Activated naive CD8-positive, alpha-beta T cell treated with anti-CD3 and anti-CD28 coated beads for 36 hours (primary cell): ENCODE measurements at places on chromosomes 13 and 19. TPM values are rescaled to one million over a fixed set of nuclear protein-coding genes. Genes with fewer than 3 reads are reported as not detected.

GRCh38 chr13:50080203-50080910, 65.1 kb downstream of the KCNRG start:
- H3K27ac ChIP-seq = peak overlapping the region; percentile 100
- DNase-seq = peak; percentile 14
- H3K27me3 ChIP-seq = peaks cover 51% of the 10 kb centered on the region
- peaks cover 29% of the 10 kb centered on the region for H3K4me1 ChIP-seq

The ATP12A gene
- total RNA-seq = 0.66 TPM

- no peaks in the 10 kb centered on the region for H3K4me1 ChIP-seq
- no peak for DNase-seq
- no peaks in the 10 kb centered on the region for H3K27me3 ChIP-seq
- no peak overlapping the region for H3K27ac ChIP-seq
- H3K4me3 ChIP-seq = no peak overlapping the region
- no peaks in the 10 kb centered on the region for H3K36me3 ChIP-seq
Observed at GRCh38 chr13:98717256-98717655, 35.2 kb downstream of the SLC15A1 start.

DNA sequence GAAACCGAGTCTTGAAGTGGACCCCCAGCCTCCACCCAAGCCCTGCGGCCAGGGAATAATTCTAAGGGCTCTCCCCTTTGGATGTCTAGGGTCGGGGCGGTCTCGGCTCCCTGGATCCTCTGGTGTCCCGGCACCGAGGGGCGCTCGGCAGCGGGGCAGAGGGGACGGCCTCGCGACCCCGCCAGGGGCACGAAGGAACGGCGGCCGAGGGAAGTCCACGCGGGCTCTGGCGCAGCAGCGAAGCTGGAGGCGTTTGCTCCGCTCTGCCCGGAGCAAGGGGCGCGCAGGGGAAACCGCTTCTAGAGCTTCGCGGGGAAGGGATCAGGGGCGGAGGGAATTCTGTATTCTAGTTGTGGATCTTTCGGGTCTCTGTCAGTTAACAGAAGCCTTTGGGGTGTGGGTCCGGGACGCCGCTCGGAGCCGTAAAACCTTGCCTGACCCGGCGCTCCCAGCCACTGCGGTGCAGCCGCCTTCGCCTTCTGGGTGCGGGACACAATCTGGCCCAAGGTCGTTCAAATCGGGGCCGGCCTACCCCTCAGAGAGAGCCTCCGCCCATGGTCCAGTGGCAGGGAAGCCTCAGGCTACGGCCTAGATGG, 118.2 kb downstream of the KCNRG start:
- H3K4me1 ChIP-seq = peaks cover 33% of the 10 kb centered on the region
- H3K36me3 ChIP-seq = peaks cover 5% of the 10 kb centered on the region
- peaks cover 81% of the 10 kb centered on the region for H3K27me3 ChIP-seq
- DNase-seq = no peak
- H3K4me3 ChIP-seq = no peak overlapping the region

DNA sequence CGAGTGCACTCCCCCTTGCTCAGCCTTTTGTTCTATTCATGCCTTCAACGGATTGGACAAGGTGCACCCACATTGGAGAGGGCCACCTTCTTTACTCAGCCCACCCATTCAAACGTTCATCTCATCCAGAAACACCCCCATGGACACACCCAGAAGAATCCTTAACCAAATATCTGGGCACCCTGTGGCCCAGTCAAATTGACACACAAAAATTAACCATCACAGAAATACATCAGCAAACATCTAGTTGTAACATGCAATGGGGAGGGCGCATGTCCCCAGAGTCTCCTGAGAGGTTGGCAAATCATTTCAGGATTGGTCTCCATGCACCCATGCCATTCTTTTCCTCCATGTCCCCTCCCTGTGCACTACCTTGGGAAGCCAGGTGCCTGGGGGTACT, 167.1 kb downstream of the ZNF536 start:
- no peaks in the 10 kb centered on the region for H3K4me1 ChIP-seq
- no peak overlapping the region for H3K4me3 ChIP-seq
- H3K27ac ChIP-seq = no peak overlapping the region
- no peaks in the 10 kb centered on the region for H3K36me3 ChIP-seq
- peaks cover 4% of the 10 kb centered on the region for H3K27me3 ChIP-seq
- DNase-seq = no peak
